GM20000 (cell line): ENCODE measurements at places on chromosomes 11 and 22.
A peak's percentile ranks its signal among the peaks of the same experiment; 100 is the strongest.

DNA sequence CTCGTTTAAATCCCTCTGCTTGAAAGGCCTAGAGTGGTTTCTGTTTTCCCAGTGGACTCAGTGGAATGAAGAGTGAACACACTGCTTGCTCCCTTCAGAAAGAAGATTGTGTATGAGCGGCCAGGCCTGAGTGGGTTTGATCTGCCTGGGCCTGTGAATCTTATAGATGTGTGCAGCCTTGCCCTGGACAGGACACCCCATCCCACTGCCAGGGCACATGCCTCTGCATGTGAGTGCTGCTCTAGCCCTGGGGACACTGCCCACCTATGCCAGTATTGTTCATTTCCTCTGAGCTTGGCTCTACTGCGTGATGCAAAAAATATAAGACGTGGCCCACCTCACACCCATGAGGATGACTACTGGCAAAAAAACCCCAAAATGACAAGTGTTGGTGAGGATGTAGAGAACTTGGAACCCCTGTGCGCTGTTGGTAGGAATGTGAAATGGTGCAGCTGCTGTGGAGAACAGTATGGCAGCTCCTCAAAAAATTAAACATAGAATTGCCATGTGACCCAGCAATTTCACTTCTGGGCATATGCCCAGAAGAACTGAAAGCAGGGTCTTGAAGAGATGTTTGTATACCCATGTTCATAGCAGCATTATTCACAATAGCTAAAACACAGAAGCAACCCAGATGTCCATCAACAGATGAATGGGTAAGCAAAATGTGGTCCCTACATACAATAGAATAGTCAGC is 27.3 kb upstream of the NECTIN1 start:
- no peak for DNase-seq

DNA sequence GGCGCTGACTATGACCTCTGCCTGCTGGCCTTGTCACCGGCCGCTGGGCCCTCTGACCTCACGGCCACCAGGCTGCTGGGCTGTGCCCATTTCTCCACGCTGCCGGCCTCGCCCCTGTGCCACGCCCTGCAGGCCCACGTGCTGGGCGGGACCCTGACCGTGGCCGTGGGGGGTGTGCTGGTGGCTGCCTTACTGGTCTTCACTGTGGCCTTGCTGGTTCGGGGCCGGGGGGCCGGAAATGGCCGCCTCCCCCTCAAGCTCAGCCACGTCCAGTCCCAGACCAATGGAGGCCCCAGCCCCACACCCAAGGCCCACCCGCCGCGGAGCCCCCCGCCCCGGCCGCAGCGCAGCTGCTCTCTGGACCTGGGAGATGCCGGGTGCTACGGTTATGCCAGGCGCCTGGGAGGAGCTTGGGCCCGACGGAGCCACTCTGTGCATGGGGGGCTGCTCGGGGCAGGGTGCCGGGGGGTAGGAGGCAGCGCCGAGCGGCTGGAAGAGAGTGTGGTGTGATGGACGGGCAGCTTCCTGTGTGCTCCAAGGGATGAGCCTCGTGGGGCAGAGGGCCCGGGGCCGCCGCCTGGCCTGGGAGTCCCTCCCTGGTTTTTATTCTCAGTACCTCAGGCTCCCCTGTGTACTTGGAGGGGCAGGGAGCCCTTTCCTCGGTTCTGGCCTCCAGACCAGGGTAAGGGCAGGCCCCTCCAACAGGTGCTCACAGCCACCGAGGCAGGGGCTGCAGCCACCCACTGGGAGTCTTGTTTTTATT is 3.0 kb downstream of the LRFN4 start:
- DNase-seq, result peak; percentile 18

GRCh38 chr11:70577258-70577603 is 178.9 kb downstream of the CTTN start:
- no peak for DNase-seq

DNA sequence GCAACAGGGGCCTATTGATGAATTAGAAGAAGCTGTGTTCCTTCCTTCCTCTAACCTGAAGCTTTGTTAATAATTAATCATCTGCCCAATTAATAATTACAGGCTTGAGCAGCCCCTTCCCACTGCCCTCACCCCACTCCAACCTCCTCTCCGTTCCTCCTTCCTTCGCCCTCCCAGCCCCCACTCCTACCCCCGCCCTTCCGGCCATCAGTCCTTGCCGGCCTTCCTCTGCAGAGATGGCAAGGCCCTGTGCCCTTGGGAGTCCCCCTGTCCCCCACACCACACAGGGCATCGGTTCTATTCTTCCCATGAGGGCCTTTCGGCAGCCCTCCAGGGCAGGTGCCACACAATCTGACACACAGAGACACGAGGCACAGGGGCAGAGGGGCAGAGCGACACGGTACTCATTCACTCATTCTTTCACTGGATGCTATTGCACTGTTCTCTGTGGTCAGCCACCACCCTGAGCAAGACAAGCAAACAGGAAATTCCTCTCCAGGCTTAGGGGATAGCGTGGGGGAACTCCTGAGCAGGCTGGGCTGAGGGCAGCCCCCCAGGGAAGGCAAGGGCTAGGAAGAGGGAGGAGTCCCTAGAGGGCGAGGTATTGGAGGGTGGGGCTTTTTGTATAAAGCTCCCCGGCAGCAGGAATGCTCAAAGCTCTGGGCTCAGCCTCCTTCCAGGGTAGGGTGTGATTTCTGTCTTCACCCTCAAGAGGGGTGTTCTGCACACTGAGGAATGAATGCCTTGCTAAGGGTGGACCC is 14.7 kb downstream of the MGAT3 start:
- peak; percentile 72 for DNase-seq

- no peak for DNase-seq
Observed at GRCh38 chr11:119509282-119509841, 86.4 kb upstream of the THY1 start.
